NCI-H510A (cell line): ENCODE measurements at places on chromosomes 4 and X.
A peak's percentile ranks its signal among the peaks of the same experiment; 100 is the strongest.

DNA sequence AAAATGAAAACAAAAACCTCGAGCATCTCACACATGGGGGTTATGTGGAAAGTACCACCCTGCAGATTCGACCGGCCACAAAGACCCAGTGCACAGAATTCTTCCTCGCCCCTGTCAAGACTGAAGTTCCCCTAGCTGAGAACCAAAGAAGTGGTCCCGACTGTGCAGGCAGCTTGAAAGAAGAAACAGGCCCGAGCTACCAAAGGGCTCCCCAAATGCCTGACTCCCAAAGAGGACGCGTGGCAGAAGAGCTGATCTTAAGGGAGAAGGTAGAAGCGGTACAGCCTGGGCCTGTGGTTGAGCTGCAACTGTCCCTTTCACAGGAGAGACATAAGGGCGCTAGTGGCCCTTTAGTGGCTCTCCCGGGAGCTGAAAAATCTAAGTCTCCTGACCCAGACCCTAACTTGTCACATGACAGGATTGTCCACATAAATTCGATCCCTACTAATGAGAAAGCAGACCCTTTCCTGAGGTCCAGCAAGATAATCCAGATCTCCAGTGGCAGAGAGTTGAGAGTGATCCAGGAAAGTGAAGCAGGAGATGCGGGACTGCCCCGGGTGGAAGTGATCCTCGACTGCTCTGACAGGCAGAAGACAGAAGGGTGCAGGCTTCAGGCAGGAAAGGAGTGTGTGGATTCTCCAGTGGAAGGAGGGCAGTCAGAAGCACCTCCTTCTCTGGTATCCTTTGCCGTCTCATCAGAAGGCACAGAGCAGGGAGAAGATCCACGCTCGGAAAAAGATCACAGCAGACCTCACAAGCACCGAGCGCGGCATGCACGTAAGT, 108.8 kb upstream of the MYOZ2 start:
- DNase-seq = no peak

DNA sequence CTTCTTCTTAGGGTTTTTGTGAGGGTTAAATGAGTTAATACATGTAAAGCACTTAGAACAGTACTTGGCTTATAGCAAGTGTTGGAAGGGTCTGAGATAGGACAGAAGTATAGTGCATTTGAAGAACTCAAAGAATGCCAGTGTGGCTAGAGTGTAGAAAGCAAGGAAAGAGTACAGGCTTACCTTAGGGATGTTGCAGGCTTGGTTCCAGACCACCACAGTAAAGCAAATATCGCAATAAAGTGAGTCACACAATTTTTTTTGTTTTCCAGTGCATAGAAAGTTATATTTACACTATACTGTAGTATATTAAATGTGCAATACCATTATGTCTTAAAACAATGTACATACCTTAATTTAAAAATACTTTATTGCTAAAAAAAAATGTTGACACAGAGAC, 41.3 kb downstream of the KIF4A start:
- no peak for DNase-seq

GRCh38 chr4:36224972-36225903, 19.1 kb downstream of the ARAP2 start:
- DNase-seq = no peak

GRCh38 chr4:141375855-141376254, 155.2 kb downstream of the ZNF330 start:
- peak; percentile 34 for DNase-seq

- DNase-seq = peak; percentile 69
Measured at GRCh38 chr4:109433205-109434006, at the start of gene SEC24B. TSS of gene SEC24B (plus strand) at chr4:109433815. CDS start at chr4:109433870, 55 bp downstream.

- no peak for DNase-seq
Measured at GRCh38 chr4:111676533-111676932, 468.7 kb upstream of the FAM241A start.

GRCh38 chr4:76571274-76571673, 136.2 kb downstream of the SHROOM3 start:
- DNase-seq = peak; percentile 34

DNA sequence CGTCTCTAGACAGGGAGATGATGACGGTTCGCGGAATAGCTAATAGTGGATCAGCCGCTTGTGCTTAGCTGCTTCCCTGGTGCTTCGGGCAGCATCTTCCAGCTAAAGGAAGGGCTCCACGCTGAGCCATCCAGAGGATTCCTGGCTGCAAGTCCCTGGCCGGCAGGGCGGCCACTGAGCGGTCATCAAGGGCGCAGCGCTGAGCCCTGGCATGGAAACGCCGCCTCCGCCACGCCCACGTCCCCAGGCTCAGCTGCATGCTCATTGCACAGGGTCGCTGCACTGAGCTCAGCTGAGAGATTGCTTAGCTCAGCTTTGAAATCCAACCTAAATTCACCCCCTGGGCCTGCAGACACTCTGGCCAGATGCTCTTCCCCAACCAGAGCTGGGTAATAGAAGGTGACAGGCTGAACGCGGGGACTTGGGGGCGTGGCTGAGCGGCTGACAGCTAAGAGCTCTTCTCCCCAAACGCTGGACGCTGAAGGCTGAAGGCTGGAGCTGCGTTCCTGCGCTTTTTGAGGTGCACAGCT, 118.2 kb upstream of the KIT start:
- DNase-seq = peak; percentile 71

GRCh38 chrX:115013705-115014104, 3.7 kb downstream of the IL13RA2 start:
- DNase-seq = no peak

DNA sequence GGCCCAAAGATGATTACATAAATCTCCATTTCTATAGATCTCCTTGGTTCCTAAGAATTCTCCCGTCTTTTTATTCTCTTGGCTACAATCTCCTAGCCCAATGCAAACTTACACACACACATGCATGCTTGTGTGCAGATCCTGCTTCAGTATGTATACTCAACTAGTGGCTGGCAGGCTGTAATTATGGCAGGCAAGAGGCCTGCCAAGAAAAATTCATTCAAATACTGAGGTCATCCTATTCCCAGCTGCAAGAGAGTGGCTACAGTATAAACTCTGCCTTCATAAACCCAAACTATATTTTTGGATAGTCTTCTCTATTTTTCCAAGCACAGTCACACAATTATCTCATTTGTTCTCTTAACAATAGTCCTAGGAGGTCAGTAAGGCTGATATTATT, 95.2 kb downstream of the SHROOM4 start:
- DNase-seq = no peak

DNA sequence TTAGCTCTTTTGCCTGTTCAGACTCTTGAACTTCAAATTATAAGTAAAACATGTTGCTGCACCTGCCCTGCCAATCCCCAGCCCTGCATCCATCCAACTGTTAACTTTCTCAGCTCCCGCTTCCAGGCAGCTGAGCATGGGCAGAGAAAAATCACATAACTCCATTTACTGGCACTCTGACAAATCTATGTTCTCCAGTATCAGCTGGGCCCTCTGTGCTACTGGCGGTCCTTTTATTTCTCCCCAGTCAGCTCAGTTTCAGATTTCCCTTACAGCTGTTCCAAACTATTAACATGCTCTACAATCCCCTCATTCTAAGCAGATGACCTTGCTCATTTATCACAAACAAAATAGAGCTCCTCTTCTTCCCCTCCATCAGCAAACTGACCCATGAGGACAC, 240.4 kb upstream of the TET2 start:
- DNase-seq = no peak

GRCh38 chr4:145132511-145133098, 34.5 kb downstream of the ABCE1 start:
- DNase-seq = no peak

- DNase-seq = no peak
Measured at GRCh38 chrX:68838571-68838910, 9.7 kb downstream of the EFNB1 start.

GRCh38 chr4:77014256-77014655, 61.5 kb downstream of the CCNI start:
- no peak for DNase-seq

GRCh38 chr4:177266506-177266905, 43.2 kb upstream of the NEIL3 start:
- DNase-seq = no peak

- no peak for DNase-seq
Measured at GRCh38 chr4:87077914-87078585, 142.4 kb downstream of the KLHL8 start.

DNA sequence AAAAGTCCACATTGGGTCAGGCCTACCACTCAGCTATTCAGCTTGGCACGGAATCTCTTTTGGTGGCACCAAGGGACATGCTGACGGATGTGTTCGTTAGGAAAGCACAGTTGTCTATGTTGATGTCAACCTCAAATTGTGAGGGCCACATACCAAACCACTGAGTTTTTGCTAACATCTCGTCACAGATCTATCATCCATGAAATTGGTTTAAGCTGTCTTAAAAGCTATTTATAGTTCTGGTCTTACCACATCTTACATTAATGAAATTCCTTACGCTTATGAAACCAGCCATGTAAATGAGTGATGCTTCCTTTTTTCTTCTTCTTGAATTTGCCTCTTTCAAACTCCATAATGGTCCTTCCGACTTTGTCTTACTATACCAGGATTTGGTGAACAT, 101.5 kb downstream of the MGST2 start:
- DNase-seq = no peak

DNA sequence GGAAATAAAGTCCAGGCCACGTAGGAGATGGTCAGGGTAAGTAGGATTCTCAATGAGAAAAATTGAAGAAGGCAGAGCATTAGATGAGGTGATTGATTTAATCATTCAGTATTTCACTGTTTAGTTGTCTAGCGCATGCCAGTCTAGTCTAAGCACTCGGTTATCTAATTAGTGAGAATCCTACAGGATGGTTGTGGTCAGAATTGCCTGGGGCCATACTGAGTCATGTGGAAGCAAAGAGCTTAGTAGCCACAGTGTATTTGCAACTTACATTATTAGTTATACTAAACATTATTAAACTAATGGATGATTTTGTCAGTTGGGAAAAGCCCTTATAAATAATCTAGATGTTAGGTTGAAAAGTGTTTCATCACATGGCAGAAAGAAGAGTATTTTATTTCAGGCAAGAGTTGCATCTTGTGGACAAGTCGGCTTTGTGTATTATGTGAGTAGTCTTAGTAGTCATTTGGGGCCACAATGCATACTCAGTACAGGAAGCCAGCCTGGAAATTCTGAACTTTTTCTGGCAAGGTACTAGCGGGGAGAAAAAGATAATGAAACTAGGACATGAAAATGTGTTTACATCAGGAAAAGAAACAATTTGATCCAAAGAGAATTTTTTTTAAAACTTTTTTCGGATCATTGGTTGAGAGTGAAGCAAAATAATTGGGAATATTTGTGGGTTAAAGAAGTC, 31.9 kb downstream of the CPEB2 start:
- DNase-seq = no peak
